ENCODE measurements at places on chromosomes 12 and 14.

- DNase-seq: no peak
These were observed 1.8 kb downstream of the ULK1 start for GRCh38 chr12:131896080-131896810.

DNA sequence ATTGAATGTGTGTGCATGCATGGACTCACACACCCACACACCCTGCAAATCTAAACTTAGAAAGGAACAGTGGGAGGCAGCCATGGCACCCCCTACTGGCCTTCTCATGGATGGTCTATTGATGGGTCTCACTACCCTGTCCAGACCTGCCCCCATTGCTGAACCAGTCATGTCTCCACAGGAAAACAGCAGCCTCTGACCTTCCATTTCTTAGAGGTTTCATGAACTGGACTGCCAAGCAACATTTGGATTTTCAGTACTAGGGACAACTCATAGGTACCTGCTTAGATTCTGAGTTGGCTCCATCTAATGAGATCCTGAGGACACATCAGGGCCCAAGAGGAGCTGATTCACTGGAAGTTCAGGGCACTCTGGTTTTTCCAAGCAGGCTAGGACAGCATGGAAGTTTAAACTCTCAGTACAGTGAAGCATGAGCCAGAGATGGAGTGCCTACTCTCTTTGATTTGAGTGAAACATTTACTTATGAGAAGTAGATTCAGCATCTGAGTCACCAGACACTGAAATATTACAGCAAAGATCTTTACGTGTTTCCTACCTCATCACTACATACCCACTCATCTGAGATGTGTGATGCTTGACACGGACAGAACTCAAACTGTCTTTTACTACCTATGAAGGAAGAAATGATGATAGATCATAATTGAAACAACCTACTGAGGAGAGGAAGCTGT, 98.9 kb upstream of the PLEKHG7 start:
- no peak for DNase-seq

DNA sequence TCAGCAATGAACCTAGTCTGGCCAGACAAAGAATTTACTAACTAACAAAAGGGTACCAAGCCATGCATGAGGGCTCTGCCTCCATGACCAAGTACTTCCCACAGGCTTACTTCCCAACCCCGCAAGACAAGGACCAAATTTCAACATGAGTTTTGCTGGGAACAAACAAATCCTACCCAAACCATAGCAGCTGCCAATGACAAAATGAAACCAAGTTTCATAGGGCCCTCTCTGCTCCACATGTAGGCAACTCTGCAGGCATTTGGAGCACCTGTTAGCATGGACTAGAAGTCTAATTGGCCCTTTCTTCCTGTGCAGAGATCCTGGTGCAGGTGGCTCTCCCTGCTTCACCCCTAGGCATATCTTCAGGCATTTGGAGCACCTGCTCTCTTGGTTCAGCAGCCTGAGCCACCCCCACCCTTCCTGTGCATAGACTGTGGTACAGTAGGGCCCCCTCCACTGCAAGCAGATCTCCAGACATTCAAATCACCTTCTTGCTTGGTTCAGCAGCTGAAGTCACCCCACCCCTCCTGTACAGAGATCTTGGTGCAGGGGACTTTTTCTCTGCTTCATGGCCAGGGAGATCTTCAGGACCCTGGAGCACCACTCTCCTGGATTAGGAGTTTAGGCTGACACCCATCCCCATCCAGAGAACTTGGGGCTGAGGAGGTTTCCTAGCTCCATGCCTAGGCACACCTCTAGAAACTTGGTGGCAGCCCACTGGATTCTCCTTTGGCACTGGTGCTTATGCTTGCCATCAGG, 308.7 kb downstream of the RPAP3 start:
- DNase-seq: no peak

GRCh38 chr14:51004352-51004800, 60.1 kb upstream of the PYGL start:
- DNase-seq: no peak

GRCh38 chr14:85533861-85534291, 3.9 kb downstream of the FLRT2 start:
- DNase-seq: no peak

GRCh38 chr14:97024300-97024699, 227.1 kb downstream of the VRK1 start:
- no peak for DNase-seq

GRCh38 chr12:45973526-45973925, 16.8 kb downstream of the SCAF11 start:
- no peak for DNase-seq

DNA sequence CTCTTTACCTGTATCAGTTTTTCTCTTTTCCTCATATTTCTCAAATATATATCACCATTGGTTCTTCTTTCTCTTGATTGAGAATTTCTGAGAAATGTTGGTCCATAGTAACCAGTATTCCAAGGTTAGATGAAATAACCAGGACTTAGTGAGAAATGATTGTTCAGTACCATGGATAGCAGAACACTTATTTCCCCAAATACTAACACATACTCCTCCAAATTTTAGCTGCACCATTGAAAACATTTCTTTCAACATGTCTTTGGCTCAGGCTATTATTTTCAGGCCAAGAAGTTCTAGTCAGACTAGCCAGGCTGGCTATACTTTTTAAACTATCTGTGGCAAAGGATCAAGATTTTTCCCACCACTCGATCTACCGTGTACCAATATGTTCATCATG, 113.3 kb downstream of the PTPRO start:
- DNase-seq: no peak

DNA sequence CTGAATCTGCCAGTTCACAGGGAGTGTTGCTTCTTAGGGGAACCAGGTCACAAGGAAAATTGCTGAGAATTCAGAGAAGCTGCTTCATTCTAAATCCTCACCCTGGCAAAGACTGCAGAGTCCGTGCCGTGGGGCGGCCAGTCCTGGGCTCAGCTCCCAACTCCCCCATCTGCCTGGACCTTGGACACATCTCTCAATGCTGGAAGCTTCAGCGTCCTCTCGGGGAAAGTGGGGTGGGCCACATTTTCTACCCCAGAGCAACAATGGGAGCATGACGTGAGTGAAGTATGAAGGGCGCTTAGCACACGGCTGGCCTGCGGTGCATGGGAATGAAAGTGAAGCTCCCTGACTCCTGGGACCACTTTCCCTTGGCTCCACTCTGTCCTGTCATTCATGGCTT, 31.2 kb downstream of the HVCN1 start:
- DNase-seq: no peak

GRCh38 chr12:63045020-63045860, 105.8 kb downstream of the AVPR1A start:
- no peak for DNase-seq

GRCh38 chr12:18750085-18750484, 12.2 kb downstream of the CAPZA3 start:
- DNase-seq: no peak

DNA sequence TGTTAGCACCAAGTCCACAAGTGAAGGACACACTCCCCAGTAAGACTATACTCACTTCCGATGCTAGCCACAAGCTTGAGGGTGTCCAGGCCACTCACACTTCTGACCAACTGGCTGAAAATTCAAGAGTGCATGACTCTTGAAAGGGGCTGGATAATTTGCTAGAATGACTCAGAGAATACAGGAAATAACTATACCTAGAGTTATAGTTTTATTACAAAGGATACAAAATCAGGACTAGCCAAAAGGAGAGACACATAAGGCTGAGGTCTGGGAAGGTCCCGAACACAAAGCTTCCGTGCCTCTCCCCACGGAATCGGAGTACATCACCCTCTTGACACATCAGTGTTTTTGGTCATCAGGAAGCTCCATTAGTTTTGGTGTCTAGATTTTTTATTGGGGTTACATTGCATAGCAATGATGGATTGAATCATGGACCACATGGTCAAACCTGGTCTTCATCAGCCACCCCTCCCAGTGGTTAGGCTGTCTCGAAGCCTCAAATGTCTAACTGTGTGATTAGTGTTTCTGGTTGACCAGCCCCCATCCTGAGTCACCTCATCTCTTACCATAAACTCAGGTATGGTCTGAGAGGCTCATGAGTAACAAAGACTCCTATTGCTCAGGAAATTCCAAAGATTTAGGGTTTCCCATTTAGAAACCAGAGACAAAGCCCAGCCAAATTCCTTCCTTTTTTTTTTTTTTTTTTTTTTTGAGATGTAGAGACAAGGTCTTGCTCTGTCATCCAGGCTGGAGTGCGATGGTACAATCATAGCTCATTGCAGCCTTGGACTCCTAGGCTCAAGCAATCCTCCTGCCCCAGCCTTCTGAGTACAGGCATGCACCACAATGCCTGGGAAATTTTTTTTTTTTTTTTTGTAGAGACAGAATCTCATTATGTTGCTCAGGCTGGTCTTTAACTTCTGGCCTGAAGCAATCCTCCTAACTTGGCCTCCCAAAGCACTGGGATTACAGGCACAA, 472.0 kb upstream of the TBX3 start:
- DNase-seq: no peak

- no peak for DNase-seq
These were observed 9.2 kb upstream of the ARG2 start for GRCh38 chr14:67610491-67610890.

- no peak for DNase-seq
These were observed 205.8 kb upstream of the SLC16A7 start for GRCh38 chr12:59389968-59390576.

- no peak for DNase-seq
These were observed 25.0 kb upstream of the COCH start for GRCh38 chr14:30849354-30849753.

- DNase-seq: no peak
These were observed 35.5 kb upstream of the FRMD6 start for GRCh38 chr14:51616256-51616655.

DNA sequence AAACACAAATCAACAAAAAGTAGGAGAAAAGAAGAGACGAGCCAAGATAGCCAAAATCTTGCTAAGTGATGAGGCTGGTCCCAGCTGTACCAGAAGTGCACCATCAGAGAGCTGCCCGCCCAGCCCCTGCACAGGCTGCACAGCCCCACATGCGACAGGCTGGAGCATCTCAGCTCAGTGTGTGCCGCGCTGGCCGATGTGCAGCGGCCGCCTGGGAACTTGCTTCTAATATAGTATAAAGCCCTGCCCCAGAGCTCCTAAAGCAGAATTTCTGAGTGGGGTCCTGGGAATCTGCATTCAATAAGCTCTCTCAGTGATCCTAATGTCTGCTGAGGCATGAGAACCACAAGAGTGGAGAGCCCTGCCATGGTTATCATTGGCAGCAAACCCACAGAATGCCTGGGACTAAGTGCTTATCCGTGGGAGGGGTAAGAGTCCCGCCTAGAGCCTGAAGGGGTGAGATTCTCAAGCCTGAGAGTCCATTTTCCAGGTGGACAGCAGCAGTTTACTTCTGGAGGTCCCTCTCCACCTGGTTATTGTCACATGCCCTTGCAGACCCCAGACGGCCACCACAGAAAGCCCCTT, 171.6 kb downstream of the DPF3 start:
- no peak for DNase-seq

DNA sequence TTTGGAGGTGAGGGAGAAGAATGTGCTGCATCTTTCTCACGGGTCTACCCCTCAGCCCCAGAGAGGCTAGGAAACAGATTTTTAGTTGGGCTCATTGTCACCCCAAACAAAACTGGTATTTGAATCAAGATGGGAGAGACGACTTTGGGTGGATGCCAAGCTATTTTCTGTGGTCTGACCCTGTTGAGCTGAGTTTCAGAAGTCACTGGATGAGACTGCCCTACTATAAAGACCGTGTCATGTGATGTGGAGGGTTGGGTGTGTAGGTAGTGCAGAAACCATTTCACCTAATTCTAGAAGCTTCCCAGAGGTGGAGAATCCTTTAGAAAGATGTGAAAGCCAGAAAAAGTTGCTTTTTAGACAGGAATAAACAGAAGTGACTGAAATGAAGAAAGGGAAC, 60.2 kb downstream of the IFT43 start:
- no peak for DNase-seq

DNA sequence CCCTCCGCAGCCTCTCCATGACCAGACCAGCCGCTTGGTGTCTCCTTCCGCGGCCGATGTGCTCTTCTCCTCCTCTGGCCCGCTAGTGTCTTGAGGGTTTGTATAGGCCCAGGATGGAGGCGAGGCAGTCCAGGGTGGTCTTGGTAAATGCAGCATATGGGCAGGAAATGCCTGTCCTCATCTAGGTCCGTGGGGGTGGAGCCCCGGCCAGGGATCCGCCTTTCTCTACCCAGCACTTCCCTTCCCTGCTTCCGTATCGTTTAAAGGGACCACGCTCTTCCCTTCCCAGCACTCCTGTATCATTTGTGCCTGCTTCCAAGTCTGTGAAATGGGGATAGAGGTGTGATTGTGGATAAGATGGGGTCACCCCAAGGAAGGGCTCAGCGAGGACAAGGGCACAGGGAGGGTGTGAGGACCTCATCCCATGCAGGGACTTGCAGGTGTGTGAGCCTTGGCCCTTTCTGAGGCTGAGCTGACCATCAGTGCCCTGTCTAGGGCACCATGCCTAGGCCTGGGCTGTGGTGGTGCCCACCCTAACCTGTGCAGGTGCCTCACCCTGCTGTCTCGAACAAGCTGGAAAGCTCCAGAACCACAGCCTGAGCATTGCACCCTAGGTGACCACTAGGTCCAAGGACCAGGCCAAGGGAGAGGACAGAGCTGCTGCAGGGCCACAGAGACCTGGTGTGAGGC, 326.8 kb upstream of the RTL1 start:
- DNase-seq: no peak

Data from cortex of kidney (tissue), 1 donor.